ENCODE measurements at places on chromosomes 5 and 9.
A peak's percentile ranks its signal among the peaks of the same experiment; 100 is the strongest.

DNA sequence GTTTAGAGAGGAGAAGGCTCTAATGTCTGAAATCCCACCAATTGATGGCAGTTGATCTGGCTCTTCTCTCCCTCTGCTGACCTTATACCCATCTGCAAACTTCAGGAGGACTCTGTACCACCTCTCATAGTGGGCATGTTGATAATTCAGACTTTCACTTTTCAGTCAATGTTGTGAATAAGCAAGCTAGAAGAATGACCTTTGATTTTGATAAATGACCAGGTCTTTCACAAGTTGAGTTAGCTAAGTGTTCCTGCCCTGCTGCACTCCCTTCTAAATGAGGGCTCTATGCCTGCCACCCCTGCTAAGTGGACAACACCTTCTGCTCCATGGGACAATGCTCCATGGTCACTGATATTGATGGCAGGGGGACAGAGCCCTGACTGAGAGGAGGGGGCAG lies 74.7 kb downstream of the SPRY4 start:
- peak overlapping the region; percentile 81 for H3K27ac ChIP-seq
- DNase-seq, result no peak
- H3K36me3 ChIP-seq, result no peaks in the 10 kb centered on the region
- H3K27me3 ChIP-seq, result no peaks in the 10 kb centered on the region

DNA sequence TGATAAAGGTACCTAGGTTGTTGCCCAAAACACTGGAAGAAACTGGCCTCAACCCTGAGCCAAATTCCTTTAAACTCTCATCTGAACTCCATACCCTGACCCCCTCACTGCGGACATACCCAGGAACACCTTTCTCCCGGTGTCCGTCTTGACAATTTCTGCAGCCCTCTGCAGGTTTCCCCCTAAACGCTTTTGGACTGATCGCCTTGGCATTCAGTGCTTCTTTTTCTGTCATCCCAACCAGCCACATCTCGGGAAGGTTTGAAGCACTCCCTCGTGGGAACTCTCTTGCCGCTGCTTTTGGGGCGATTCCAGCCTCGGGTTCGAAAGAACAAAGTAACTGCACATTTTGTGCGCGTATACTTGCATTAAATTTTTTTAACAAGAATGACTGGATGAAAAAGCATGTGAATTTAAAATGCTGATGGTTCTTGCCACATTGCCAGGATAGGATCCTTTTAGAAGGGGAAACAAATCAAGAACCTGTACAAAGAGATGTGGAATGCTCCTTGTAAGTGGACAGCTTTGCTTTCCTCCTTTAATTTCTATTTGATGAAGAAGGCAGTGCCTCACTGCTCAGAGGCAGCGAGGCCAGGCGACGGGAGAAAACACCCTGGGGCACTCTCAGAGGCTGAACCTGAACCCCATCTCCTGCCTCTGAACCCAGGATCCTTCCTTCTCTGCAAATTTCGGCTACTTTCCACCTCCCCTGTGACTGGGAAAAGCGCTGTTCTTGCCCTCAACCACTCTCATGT lies 615 bp downstream of the PSMD5 start:
- DNase-seq, result no peak
- no peaks in the 10 kb centered on the region for H3K27me3 ChIP-seq
- peaks cover 2% of the 10 kb centered on the region for H3K4me1 ChIP-seq
- peak overlapping the region; percentile 84 for H3K4me3 ChIP-seq
- H3K27ac ChIP-seq, result peak overlapping the region; percentile 97

DNA sequence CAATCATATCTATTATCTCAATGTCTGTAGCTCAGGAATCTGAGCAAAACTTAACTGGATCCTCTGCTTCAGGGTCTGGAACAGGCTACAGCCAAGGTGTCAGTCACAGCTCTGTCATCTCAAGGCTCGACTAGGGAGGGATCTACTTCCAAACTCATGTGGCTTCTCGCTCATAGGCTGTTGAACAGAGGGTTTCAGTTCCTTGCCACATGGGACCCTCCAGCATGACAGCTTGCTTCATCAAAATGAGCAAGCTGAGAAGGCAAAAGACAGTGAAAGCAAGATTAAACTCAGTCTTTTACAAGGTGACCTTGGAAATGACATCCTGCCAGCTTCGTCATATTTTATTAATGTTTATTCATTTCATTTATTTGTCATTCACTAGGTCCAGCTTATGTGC lies 111.7 kb downstream of the GADD45G start:
- H3K27ac ChIP-seq, result no peak overlapping the region
- no peak overlapping the region for H3K4me3 ChIP-seq
- H3K4me1 ChIP-seq, result no peaks in the 10 kb centered on the region

- no peaks in the 10 kb centered on the region for H3K27me3 ChIP-seq
- DNase-seq, result no peak
- no peak overlapping the region for H3K4me3 ChIP-seq
Measured at GRCh38 chr5:155906046-155906445, 420.9 kb upstream of the SGCD start.

- H3K36me3 ChIP-seq, result no peaks in the 10 kb centered on the region
- peak overlapping the region; percentile 62 for H3K4me3 ChIP-seq
- H3K4me1 ChIP-seq, result peaks cover 4% of the 10 kb centered on the region
- DNase-seq, result no peak
- no peak overlapping the region for H3K27ac ChIP-seq
- H3K27me3 ChIP-seq, result no peaks in the 10 kb centered on the region
Measured at GRCh38 chr5:102295534-102296177, 428 bp downstream of the SLCO4C1 start.

DNA sequence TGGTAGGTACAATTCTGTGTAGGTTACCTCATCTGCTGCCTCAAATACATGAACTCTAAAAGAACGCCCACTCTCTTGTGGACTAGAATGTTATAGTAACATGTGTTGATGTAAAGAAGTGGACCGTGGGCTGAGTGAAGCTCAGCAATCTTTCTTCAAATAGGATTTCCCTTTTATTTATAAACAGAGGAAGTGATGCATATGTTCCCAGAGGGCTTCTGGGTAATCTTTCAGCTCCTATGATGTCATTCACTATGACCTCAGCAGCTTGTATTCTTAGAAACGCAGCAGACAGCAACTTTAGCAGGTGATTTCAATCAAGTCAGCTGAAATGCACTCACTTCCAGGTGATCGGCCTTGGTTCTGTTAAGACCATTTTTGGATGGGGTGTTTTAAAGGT lies 14.4 kb downstream of the F2RL2 start:
- H3K4me1 ChIP-seq, result no peaks in the 10 kb centered on the region
- no peaks in the 10 kb centered on the region for H3K27me3 ChIP-seq
- H3K4me3 ChIP-seq, result no peak overlapping the region
- no peak overlapping the region for H3K27ac ChIP-seq
- DNase-seq, result no peak

DNA sequence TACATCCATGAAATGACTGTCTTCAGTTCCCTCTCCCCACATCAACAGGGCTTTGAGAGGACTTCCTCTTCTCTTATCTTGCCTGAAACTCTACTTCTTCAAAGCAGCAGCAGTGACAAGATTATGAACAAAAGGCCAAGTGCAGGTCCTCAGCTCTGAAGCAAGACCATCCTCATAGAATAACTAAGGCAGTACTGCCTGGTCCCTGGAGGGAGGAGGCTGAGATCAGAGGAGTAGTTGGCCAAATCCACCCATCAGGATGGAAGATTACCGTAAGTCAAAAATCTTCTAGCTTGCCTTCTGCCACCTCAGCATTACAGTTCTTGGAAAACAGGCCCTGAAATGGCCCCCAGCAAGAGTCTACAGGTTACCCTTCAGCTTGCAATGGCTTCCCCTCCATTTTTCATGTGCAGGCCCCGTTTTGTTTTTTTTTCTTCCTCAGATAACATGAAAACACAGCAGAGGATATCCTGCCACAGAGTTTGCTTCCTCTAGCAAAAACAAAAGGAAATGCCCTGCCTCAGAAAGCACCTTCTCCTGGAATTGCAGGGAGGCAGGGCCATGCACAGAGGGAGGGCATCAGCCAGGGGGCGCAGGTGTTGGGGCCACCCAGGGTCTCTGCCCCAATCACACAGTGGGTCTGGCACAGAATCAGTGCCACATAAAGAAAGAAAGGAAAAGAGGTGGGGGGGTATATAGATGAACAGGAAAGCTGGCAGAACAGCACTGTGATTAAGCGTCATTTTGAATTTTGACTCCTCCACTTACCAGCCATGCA lies 40.0 kb downstream of the KLHL3 start:
- no peak overlapping the region for H3K4me3 ChIP-seq
- no peak overlapping the region for H3K27ac ChIP-seq
- DNase-seq, result no peak
- no peaks in the 10 kb centered on the region for H3K27me3 ChIP-seq

GRCh38 chr9:95131023-95131943 lies 186.2 kb downstream of the FANCC start:
- H3K4me3 ChIP-seq, result no peak overlapping the region
- peaks cover 6% of the 10 kb centered on the region for H3K4me1 ChIP-seq
- no peaks in the 10 kb centered on the region for H3K27me3 ChIP-seq
- DNase-seq, result no peak
- H3K27ac ChIP-seq, result no peak overlapping the region

DNA sequence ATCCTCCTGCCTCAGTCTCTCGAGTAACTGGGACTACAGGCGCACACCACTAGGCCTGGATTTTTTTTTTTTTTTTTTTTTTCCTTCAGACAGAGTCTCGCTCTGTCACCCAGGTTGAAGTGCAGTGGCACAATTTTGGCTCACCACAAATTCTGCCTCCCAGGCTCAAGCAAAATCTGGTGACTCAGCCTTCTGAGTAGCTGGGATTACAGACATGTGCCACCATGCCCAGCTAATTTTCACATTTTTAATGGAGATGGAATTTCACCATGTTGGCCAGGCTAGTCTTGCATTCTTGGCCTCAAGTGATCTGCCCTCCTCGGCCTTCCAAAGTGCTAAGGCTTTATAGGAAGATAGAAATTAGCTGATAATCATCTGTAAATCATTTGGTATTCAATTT lies 43.9 kb downstream of the NSA2 start:
- no peaks in the 10 kb centered on the region for H3K4me1 ChIP-seq
- H3K27ac ChIP-seq, result no peak overlapping the region
- DNase-seq, result no peak
- no peaks in the 10 kb centered on the region for H3K36me3 ChIP-seq

GRCh38 chr5:134492568-134492967 lies 32.9 kb upstream of the JADE2 start:
- no peak overlapping the region for H3K4me3 ChIP-seq
- DNase-seq, result no peak
- no peaks in the 10 kb centered on the region for H3K4me1 ChIP-seq
- H3K27me3 ChIP-seq, result no peaks in the 10 kb centered on the region

- no peaks in the 10 kb centered on the region for H3K4me1 ChIP-seq
- no peak overlapping the region for H3K4me3 ChIP-seq
- no peak for DNase-seq
Measured at GRCh38 chr5:17061973-17062470, 125.9 kb upstream of the MYO10 start.

GRCh38 chr5:173923218-173924095 lies 35.3 kb downstream of the CPEB4 start:
- H3K27ac ChIP-seq, result peak overlapping the region; percentile 81
- H3K36me3 ChIP-seq, result no peaks in the 10 kb centered on the region
- H3K4me1 ChIP-seq, result peaks cover 76% of the 10 kb centered on the region
- peak overlapping the region; percentile 10 for H3K4me3 ChIP-seq
- H3K27me3 ChIP-seq, result no peaks in the 10 kb centered on the region

GRCh38 chr5:34923694-34924461 lies 5.5 kb upstream of the DNAJC21 start:
- no peak overlapping the region for H3K4me3 ChIP-seq
- H3K27ac ChIP-seq, result no peak overlapping the region

- no peaks in the 10 kb centered on the region for H3K36me3 ChIP-seq
- H3K27me3 ChIP-seq, result no peaks in the 10 kb centered on the region
- no peak overlapping the region for H3K4me3 ChIP-seq
- H3K4me1 ChIP-seq, result no peaks in the 10 kb centered on the region
- H3K27ac ChIP-seq, result no peak overlapping the region
Measured at GRCh38 chr5:17255471-17256021, 38.1 kb downstream of the BASP1 start.

GRCh38 chr9:109110329-109111021 lies 9.3 kb downstream of the TMEM245 start:
- peaks cover 57% of the 10 kb centered on the region for H3K4me1 ChIP-seq
- no peaks in the 10 kb centered on the region for H3K27me3 ChIP-seq
- peaks cover 3% of the 10 kb centered on the region for H3K36me3 ChIP-seq
- peak overlapping the region; percentile 20 for H3K4me3 ChIP-seq
- peak overlapping the region; percentile 70 for H3K27ac ChIP-seq

DNA sequence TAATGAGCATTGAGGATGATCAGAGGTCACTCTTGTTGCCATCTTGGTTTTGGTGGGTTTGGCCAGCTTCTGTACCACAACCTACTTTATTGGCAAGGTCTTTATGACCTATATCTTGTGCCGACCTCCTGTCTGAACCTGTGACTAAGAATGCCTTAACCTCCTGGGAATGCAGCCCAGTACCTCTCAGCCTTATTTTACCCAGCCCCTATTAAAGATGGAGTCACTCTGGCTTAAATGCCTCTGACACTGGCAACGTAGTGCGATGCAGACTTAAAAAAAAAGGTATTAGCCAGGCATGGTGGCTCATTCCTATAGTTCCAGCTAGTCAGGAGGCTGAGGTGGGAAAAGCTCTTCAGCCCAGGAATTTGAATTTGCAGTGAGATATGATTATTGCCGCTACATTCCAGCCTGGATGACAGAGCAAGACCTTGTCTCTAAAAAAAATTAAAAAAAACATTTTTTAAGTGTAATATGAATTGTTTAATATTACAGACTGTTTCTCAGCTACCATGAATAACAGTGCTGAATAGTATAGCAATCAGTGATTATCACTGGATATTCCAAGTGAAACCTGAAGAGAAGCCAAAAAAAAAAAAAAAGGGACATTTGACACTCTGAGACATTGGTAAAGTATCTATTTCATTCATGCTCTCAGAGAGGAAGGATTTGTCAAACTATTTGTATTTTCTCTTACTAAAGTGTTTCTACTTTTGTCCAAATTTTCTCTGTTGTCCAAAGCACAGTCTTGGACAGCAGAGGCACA lies 18.3 kb upstream of the STOM start:
- H3K4me1 ChIP-seq, result no peaks in the 10 kb centered on the region
- no peaks in the 10 kb centered on the region for H3K27me3 ChIP-seq
- no peak for DNase-seq
- H3K4me3 ChIP-seq, result no peak overlapping the region
- no peak overlapping the region for H3K27ac ChIP-seq
- no peaks in the 10 kb centered on the region for H3K36me3 ChIP-seq

- H3K36me3 ChIP-seq, result no peaks in the 10 kb centered on the region
- no peaks in the 10 kb centered on the region for H3K27me3 ChIP-seq
- no peaks in the 10 kb centered on the region for H3K4me1 ChIP-seq
- no peak overlapping the region for H3K4me3 ChIP-seq
- no peak overlapping the region for H3K27ac ChIP-seq
Measured at GRCh38 chr9:93900971-93901861, 53.9 kb downstream of the BARX1 start.

DNA sequence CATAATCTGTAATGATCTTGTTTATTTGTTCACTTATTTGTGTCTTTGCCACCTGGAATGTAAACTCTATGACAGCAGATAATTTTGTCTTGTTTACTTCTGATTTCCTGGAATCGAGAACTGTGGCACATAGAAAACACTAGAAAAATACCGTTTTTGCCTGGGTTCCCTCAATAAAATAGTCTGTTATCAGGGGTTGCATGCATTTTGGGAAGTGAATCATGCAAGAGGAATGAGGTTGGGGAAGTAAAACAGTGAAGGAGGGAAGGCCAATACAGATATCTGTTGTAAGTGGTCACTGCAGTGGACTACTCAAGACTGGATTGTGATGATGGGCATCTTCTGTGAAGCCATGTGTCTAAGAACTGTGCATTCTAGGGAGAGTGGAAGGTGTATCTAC lies 45.2 kb upstream of the IL6ST start:
- no peaks in the 10 kb centered on the region for H3K4me1 ChIP-seq
- H3K36me3 ChIP-seq, result no peaks in the 10 kb centered on the region
- no peak overlapping the region for H3K27ac ChIP-seq

- no peaks in the 10 kb centered on the region for H3K27me3 ChIP-seq
- no peak for DNase-seq
- peaks cover 19% of the 10 kb centered on the region for H3K4me1 ChIP-seq
- H3K27ac ChIP-seq, result peak overlapping the region; percentile 47
- H3K36me3 ChIP-seq, result no peaks in the 10 kb centered on the region
- no peak overlapping the region for H3K4me3 ChIP-seq
Measured at GRCh38 chr9:81902196-81902595, 26.0 kb upstream of the SPATA31D4 start.

Measured in ascending aorta (tissue), 2 donors.